ENCODE measurements at places on chromosomes 2 and 18.

- no peak for DNase-seq
Observed at GRCh38 chr2:81513328-81513727, 1208.8 kb upstream of the LRRTM1 start.

DNA sequence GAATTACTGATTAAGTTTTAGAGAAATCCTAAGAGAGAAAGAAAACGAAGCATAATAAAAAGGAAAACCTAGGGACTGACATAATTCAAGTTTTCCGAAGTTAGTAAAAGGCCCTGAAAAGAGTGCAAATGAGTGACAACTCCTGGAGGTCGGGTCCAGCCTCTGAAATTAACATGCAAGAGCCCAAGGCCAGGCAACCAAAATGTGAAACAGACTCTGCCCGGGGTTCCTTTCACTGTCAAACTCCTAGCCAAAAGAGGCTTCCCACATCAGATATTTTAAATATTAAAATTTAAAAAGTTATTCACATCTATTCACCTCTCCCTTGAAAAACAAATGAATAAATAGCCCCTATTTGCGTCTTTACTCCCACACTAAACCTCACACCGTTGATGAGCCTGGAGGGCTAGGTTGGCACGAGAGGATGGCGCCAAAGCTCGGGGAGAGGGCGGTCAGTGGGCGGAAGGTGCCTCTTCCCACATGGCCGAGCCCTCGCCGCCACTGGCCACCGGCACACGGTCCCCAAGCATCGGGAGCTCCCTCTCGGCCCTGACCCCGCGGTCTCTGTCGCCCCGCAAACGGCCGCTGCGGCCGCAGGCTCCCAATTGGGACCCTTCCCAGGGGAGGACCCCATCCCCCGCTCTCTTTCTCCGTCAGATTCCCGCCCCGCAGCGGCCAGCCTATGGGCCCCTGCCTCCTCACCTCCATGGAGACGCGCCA lies 630 bp downstream of the PPM1G start:
- DNase-seq = peak; percentile 4

DNA sequence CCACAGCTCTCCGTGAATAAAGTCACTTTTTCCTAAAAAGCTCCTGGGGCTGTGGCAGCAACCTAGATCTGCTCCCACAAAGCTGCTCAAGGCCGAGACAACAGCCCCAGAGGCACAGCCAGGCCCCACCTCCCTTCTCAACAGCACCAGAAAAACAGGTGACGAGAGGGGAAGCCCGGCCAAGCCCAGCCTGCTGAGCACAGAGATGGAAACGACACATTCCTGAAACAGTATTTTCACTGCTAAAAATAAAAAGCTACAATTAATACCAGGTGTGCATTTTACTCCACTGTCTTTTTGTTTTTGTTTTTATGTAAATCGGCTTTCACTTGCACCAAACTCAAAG lies 199.3 kb downstream of the HDAC4 start:
- DNase-seq = no peak

DNA sequence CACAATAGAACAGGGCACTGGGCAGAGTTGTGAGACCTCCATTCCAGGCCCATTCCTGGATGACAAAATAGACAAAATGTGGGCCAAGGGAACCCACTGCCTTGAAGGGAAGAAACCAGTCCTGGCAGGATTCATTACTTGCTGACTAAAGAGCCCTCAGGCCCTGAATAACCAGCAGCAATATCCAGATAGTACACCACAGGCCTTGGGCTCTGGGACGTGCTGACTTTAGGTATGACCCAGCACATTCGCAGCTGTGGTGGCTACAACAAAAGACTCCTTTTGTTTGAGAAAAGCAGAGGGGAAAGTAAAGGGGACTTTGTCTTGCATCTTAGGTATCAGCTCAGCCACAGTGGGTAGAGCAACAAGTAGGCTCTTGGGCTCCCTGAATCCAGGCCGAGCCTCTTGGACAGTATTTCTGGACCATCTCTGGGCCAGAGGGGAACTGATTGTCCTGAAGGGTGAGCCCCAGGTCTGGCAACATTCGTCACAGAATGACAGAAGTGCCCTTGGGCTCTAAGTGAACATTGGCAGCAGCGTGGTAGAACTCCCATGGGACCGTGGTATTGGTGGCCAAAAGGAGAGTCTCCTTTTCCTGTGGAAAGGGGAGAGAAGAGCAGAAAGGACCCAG lies 89.9 kb upstream of the CD226 start:
- DNase-seq = no peak

DNA sequence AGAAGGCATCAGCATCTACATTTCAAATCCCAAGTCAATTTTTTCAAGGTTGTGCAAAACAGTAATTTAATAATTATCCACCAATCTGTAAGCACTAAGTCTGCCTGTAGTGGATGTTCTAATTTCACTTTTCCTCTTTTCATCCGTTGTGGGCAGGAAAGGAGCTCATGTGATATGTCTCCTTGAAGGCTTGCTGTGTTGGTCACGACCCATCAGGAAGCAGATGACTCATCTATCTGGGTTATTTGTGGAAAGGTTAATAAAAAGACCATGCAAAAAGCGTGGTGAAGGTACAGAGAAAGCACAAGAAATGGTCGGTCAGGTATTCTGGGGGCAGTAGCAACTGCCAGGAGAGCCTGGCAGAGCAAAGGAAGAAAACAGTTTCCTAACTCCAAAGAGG lies 476.7 kb upstream of the RAB6C start:
- no peak for DNase-seq

GRCh38 chr2:97741251-97741650 lies 27.9 kb downstream of the ZAP70 start:
- DNase-seq = no peak

DNA sequence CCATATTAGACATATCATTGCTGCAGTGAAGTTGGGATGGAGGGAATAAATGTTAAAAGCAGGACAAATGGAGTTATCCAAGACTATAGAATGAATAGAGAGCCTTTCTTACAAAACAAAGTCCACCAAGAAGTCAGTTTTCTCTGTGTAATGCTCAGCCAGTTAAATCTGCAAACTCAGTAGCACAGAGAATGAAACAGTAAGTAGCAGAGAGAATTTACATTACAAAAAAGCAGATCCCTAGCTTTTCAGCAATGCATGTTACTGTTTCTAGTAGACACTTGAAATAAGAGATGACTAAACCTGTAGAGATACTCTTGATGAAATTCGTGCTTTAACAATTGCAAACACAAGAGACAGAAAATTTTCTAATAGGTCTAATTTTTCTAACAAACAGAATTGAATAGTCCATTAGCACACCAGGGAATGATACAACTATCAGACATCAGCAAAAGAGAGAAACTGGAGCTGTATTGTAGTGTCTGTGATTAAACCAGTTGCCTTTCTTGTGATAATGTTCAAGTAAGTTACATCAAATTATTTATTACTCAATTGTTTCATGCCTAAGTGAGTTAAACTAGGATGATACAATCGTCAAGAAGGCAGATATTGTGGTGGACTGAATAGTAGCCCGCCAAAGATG lies 322.2 kb upstream of the DDX18 start:
- DNase-seq = no peak

- no peak for DNase-seq
Observed at GRCh38 chr18:45680066-45680690, 43.8 kb upstream of the SLC14A1 start.

DNA sequence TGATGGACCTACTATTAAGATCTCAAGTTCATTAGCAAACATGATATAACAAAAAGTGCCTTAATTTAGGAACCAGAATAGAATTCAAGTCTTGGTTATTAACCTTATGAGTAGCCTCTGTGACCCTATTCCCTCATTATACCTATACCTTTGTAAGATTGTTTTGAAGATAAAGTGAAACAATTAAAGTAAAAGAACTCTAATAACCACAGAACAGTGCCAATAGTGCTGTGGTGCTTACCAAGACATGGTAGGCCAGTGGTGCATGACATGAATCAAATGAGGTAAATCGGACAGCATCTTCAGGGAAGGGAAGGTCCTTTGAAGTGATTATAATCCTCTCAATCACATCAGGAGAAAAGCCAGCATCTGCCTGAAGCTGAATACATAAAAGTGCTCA lies 36.4 kb downstream of the METTL4 start:
- no peak for DNase-seq

Data from iris pigment epithelial cell (primary cell).